ENCODE measurements at places on chromosomes 4 and X.
A peak's percentile ranks its signal among the peaks of the same experiment; 100 is the strongest.

- DNase-seq: no peak
These were observed 82.7 kb upstream of the FGF13 start for GRCh38 chrX:138794246-138794645.

DNA sequence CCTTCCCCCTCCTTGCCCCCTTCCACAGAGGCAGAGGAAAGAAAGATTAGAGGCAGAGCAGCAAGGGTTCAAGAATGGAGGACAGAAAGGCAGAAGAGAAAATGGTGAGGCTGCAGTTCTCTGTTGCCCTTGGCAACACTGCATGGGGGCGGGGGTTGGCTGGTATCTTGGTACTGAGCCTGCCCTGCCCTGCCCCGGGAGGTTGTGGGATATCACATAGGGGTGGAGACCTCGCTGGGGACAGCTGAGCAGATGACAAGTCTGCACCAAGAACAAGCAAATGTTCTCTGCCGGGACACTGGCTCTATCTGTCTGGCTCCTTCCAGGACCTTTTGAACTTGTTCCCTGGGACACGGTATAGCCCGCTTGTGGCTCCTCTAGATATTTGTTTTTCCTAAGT, 39.8 kb downstream of the NHS start:
- no peak for DNase-seq

- no peak for DNase-seq
These were observed 412.2 kb upstream of the FAT1 start for GRCh38 chr4:187135878-187136277.

GRCh38 chr4:7241597-7242125, 49.3 kb downstream of the SORCS2 start:
- no peak for DNase-seq

GRCh38 chr4:158782551-158783360, 13.9 kb downstream of the FNIP2 start:
- DNase-seq: no peak

- DNase-seq: no peak
These were observed 37.9 kb downstream of the LDB2 start for GRCh38 chr4:16860516-16860915.

- peak; percentile 21 for DNase-seq
These were observed 37.7 kb upstream of the OCIAD2 start for GRCh38 chr4:48944252-48944651.

GRCh38 chr4:48766131-48766792, 13.8 kb downstream of the FRYL start:
- no peak for DNase-seq

DNA sequence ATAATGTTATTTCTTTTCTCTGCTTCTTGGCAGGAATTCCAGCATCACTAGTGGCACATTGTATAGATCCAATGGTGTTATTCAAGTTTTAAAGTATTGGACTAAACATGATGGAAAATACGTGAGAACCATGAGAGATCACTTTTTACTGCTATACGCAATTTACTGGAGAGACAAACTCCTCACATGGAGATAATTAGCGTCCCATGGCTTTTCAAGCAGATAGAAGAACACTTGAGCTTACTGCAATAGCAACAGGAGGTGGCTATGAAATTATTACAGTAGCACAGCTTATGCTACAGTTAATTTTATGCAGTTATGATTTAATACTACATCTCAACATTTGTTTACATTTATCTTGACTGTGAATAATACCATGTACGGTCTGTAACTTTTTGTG, 11.9 kb upstream of the TMEM185A start:
- DNase-seq: no peak

GRCh38 chr4:102586002-102586643, 85.0 kb downstream of the NFKB1 start:
- no peak for DNase-seq

GRCh38 chr4:115234405-115235093, 121.1 kb upstream of the NDST4 start:
- DNase-seq: no peak

DNA sequence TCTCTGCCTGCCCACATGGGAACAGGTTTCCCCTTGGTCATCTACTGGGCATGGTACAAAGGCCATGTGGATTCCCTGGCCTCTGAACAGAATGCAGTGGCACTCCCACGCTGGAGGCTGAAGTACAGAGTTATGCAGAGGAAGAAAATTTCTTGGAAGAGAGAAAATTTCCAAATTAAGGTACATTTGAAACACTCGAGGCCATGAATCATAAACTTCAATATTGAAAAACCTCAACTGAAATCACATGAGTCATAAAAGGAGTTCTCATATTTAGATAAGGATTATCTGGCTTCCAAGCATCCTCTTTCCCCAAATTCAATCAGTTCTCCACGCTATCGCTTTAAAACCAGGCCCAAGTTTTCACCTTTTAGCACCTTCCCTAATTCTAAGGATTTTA, 28.1 kb upstream of the TXK start:
- no peak for DNase-seq

- peak; percentile 86 for DNase-seq
These were observed 34.7 kb downstream of the SLC25A5 start for GRCh38 chrX:119502727-119503483.

DNA sequence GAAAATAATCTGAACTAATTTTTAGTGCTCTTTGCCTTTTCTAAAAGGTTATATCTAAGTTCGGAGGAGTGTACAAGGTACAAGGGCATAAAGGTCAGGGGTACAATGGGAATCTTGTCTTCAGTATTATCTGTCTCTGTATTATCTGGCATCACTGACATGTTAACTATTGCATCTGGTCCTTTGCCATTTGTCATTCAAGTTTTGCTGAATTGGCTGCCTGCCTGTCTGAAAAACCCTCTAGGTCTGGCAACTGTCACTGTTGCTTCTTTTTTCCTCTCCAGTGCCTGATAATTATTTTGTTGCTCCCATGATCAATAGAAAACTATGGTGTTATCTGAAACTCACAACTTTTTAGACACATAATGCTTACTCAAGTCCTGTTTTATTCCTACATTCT, 112.5 kb upstream of the STK26 start:
- no peak for DNase-seq

DNA sequence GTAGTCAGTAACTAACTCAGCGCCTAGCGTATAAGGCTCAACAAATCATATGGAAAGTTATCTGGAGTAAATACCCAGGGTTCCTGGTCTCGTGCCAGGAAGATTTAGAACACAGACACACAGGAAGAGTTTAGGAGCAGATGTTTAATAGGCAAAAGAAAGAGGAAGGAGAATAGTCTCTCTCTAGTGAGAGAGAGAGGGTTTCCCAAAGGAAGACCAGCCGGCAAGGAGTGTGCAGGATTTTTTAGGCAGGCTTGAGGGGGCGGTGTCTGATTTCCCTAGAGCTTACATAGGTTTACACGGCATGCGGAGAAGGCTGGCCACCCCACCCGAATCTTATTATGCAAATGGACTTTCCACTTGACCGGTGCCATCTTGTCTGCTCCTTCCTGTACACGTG, 284.0 kb upstream of the FRG1 start:
- no peak for DNase-seq

- DNase-seq: no peak
These were observed 33.7 kb upstream of the MSL3 start for GRCh38 chrX:11724122-11725017.

DNA sequence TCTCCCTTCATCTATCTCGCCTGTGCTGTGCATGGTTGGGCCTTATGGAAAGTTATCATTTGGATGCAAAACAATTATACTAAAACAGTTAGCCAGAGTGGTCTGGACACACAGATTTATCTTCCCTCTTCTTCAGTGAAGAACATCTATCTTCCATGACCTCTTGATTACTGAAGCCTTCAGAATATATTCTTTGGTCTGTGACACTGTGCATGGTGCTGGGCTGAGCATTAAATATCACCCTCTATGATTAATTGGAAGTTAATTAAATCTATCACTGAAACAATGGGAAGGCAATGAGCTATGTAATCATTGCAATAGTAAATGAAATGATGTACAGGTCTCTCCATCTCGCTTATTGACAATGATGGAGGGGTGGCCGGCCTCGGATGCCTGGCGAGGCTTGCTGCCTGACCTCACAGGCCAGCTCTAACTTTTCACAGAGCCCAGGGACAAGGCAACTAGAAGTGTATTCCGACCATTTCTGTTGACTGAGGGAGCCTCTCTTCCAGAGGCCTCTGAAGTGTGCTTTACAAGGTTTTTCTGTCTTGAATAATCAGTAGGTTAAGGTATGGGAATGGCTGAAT, 186.6 kb downstream of the NKX6-1 start:
- DNase-seq: no peak

- no peak for DNase-seq
These were observed 439.2 kb downstream of the PCDH10 start for GRCh38 chr4:133588306-133588705.

DNA sequence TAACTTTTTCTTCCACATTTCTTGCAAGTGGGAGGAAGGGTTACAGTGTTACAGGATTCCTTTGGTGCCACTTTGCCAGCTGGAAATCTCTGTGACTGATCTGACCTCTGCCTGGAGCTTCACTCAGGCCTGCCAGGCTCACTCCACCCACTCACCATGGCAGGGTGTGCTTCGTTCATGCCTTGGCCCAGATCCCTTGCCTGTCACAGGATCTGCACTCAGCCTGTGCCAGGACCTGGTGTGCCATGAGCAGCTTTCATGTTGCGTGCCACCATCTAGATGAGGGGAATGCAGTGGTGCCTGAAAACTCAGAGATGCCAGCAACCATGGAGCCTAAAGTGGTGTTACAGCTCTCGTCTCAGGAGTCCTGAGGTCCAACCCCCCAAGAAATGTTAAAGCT, 2596.4 kb downstream of the PCDH7 start:
- no peak for DNase-seq

DNA sequence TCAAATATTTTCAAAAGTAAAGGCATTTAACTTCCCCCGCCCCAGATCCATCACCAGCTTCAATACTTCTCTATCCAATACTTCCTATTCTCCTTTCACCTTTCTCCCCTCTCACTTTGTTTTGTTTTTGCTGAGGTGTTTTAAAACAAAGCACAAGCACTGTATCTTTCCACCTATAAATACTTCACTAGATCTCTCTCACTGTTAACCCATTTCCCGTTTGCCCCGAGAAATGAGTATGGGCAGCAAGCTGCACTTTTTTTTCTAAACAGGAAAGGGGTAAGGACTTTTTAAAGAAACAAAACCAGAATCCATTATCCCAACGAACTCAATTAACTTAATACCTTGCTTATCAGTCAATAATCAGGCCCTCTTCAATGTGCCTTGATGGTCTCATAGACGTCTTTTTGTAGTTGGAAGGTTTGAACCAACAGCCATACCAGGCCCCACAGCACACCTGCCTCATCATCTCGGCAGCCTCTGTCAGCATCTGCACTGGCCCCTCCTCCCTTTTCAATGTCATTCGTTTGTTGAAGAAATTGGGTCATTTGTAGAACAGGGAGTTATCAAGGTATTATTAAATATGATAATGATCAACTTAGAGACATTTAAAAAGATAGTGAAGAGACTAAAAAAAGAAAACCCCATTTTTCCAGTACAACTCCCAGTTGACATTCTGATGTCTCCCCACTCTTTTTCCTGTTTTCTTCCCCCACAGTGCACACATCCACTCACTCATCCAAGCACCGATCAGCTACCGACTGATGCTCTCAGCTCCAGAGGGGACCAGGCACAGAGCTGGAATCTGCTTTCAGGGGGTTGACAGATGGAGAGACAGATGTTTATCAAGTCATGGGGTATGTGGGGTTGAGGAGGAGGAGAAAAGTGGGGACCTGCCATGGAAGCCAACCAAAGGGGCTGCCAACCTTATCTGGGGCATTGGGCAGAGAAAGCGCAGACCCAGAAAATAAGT, 25.8 kb downstream of the CRMP1 start:
- DNase-seq: no peak

- no peak for DNase-seq
These were observed 684.6 kb downstream of the ARAP2 start for GRCh38 chr4:35559559-35560365.

DNA sequence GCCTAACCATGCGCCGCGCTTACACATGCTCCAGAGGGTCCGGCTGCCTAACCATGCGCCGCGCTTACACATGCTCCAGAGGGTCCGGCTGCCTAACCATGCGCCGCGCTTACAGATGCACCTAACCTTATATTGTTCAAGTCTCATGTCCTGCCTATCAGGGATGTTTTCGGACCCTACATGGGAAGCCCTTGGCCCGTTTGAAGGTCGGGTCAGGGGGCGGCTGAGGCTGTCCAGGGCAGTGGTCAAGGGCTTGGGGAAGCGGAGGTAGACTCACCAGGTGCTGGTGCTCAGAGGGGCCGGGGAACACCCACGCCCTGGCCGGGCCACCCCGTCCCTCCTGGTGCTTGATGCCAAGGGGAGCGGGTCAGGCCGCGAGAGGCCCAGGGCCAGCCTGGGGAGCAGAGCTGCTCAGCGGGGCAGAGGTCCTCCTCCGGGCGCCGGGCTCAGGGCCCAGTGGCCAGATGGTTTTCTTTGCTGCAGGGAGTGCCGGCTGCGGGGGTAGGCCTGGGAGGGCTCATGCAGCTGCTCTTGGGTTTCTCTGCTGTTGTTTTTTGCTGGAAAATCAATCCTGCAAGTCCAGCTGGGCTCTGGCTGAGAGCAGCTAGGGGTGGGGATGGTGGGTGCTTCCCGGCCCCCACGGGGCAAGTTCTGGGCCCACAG, 35.4 kb upstream of the SPON2 start:
- DNase-seq: no peak

DNA sequence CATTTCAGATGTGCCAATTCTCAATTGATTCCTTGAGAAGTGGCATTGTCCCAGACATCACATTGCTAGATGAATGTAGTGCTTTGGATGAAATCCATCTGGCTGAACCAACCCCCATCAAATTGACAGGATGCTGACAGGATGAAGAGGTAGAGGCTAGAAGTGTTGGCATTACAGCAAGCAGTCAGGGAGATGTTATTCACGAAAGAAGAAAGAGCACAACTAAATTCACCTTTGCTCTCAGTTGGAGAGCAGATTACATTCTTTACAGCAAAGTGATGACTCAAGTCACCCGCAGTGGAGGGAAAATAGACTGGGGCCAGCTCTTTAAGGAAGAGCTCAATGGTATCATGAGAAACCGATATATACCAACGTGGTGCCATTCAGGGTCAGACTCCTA, 259.6 kb downstream of the C4orf33 start:
- DNase-seq: no peak

GRCh38 chrX:136496186-136496763, 1.1 kb upstream of the HTATSF1 start:
- no peak for DNase-seq

DNA sequence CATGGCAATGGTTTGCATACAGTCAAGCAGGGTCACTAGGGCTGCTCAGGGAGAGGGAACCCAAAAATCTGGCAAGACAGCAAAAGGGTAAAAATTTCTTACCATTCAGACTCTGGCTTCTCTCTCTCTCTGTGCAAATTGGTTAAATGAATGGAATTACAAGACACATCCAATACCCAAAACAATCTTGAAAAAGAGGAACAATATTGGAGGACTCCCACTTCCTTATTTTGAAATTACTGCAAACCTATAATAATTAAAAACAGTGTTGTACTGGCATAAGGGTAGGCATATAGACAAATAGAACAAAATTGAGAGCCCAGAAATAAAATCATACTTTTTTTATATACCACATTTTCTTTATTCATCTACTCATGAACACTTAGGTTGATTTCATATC, 24.1 kb downstream of the ETDA start:
- no peak for DNase-seq

DNA sequence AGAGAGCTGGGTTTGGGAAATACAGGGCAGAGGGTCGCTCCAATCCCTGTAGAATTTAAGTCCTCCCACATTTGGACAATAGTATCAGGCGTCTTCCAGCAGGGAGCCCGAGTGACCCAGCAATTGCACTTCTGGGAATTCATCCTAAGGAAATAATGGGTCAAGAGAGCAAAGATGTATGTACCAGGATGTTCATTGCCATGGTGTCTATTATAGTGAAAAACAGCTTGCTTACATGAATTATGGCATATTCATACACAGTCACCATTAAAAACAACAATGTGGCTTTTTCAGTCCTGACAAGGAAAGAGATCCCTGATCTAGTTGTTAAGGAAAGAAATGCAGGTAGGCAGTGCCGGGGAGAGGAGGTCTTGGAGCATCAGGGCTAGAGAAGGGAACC, 167.7 kb downstream of the PJA1 start:
- no peak for DNase-seq

All from NCI-H2029 (cell line).